Hypothalamus (tissue), 51 donors: ENCODE measurements at places on chromosomes 4 and X.

DNA sequence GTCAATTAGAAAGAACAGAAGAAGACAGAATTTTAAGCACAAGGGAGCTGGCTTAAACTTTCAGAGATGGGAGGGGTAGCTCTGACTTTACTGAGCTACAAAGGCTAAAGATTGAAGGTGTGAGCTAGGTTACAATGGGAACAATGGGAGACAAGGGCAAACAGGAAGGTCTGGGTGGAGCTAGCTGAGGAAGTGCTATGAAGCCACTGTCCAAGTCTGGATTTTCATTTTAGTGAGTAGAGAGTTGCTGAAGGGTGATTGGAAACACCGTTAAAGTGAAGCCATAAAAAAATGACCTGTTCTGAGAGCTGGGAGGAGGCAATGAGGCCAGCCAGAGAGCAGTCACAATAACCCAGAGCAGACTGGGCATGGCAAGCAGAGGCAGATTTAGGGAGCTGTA, 104.3 kb upstream of the CITED1 start:
- DNase-seq, result no peak

- no peak for DNase-seq
These were observed 628.3 kb upstream of the MAGEB2 start for GRCh38 chrX:29587107-29587506.

GRCh38 chr4:156186111-156186510, 232.4 kb upstream of the CTSO start:
- DNase-seq, result no peak

- no peak for DNase-seq
These were observed 780.9 kb downstream of the ARAP2 start for GRCh38 chr4:35463251-35463952.

GRCh38 chrX:134158821-134159512, 78.0 kb upstream of the CCDC160 start:
- DNase-seq, result no peak
